ENCODE measurements at places on chromosomes 7 and 10.

GRCh38 chr7:138957217-138957616 lies 24.0 kb downstream of the KIAA1549 start:
- no peak for DNase-seq

- DNase-seq: no peak
These were observed 304.3 kb upstream of the ZMIZ1 start for GRCh38 chr10:78764436-78764835.

DNA sequence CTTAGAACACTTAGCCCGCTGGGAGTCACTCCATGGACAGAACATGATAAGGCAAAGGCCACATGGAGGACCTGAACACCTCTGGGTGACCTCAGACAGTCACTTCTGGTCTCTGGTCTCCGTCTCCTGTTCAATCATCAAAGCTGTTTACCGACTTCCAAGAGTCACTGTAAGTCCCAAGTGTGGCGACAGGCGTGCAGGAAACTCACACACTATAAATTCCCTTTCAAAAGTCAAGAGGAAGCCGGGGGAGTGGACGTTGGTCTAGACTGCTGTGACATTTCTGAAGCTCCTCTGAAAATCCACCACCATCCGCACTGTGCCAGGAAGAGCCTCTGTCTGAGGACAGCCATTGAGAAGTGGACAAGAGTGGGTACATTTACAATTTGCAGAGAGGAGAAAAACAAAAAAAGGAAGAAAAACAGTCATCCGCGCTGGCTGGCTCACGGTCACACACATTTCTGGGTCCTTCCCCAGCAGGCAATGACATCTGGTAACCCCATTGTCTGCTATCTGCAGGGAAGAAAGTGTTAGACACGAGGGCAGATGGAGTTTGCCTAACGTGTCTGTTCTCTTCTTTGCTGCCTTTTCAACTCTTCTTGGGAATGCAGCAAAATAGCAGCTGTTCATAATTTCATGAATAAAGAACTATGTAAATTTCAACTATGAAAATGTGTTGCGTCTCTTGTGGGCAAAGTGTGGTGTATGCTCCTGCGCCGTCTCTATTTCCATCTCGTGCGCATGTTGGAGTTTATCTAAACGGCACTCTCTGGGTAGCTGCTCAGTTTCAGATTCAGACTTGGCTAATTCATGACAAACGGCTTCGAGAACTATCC lies 32.9 kb upstream of the CUX1 start:
- no peak for DNase-seq

- no peak for DNase-seq
These were observed 107.3 kb upstream of the EFCAB10 start for GRCh38 chr7:105688617-105689016.

DNA sequence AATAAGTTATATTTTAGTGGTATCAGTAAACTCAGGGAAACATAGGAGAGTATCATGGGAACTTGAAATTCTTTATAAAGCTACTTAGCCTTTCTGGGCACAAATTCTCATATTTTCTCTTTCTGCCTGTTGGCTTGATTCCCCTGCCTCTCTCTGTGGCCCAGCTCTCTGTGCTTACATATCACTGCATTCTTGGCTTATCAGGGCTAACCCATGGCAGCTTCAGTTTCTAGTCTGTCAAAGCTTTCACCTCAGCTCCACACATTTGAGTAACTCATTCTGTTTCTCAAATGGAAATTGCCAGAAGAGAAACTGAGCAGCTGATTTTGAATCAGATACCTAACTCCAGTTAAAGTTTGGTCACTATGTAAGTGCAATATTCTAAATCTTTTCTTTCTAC lies 713.1 kb downstream of the DNAJB9 start:
- no peak for DNase-seq

- DNase-seq: no peak
These were observed 22.1 kb upstream of the GLCCI1 start for GRCh38 chr7:7946486-7946885.

DNA sequence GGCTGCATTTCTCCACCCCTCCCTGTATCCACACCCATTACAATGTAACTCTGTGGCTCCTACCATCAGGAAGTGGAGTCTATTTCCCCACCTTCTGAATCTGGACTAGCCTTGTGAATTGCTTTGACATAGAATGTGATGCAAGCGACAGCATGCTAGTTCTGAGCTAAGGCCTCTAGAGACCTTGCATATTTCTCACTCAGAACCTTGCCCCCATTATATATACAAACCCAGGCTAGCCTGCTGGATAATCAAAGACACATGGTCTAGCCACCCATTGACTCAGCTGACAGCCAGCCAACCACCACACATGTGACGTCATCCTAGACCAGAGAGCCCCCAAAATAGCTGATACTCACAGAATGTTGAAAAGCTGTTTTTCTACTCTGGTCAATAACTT lies 77.9 kb downstream of the CCDC71L start:
- no peak for DNase-seq

- no peak for DNase-seq
These were observed 63.0 kb upstream of the MGMT start for GRCh38 chr10:129404091-129404490.

DNA sequence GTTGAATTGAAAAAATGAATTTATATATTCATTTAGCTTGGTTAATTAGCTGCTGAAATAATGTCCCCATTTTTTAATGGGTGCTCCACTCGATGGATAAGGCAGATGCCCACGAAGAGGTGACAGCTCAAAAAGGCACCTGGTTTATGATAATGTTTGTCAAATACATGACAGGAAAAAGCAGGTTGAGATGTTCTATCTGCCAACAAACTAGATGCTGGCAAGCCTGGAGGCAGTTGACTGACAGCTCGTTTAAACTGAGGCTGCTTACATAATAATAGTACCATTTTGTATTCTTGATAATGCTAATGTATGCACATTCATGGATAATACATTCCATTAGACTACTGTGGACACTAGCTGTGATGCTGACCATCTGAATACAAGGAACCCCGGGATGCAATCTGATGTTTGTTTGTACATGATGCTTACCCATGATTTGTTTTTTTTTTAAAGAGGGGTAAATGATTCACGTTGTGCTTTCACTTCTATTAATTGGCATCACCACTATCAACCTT lies 69.0 kb upstream of the GPR158 start:
- no peak for DNase-seq

- no peak for DNase-seq
These were observed 68.3 kb downstream of the ITGB1 start for GRCh38 chr10:32889631-32890212.

- no peak for DNase-seq
These were observed 20.2 kb downstream of the OGDH start for GRCh38 chr7:44626620-44627019.

DNA sequence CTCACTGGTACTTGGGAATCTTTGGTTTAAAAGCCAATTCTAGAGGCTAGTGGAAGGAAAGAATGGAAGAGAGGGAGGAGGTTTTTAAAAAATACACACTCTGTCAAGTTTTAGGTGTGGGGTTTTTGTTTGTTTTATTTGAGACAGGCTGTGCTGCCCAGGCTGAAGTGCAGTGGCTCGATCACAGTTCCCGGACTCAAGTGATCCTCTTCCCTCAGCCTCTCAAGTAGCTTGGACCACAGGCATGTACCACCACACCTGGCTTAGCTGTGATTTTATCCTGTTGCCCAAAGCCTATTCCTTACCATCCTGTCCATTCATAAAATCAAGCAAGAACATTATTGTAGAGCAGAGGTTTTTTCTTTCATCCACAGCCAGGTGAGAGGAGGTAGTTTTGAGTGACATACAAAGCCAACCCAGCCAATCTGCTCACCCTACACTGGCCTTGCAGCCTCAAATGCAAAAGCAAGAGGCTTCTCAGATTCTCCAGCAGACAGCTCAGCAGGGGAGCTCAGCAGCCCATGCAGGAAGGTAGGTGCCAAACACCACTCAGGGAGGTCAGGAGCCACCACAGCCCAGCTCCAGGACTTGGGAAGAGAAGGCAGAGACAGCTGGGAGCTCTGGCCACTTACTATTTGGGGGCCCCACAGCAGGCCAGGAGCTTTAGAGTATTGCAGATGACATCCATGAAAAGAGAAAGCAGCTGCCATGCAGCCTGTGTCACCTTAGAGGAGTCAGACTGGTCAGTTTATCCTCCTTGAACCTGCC lies 65.8 kb downstream of the TMEM209 start:
- DNase-seq: no peak

DNA sequence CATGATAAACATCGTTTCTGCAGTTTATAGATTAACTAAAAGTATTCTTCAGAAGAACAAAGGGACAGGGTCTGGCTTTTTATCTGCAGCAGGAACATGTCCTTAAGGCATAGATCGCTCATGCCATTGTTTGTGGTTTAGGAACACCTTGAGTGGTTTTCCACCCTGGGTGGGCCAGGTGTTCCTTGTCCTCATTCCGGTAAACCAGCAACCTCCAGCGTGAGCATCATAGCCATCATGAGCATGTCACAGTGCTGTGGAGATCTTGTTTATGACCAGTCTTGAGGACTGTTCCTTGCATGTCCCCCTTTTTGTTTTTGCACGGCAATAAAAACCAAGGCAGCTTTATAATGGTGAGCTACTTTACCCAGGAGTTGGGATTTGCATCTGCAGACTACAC lies 33.9 kb downstream of the STOX1 start:
- no peak for DNase-seq

DNA sequence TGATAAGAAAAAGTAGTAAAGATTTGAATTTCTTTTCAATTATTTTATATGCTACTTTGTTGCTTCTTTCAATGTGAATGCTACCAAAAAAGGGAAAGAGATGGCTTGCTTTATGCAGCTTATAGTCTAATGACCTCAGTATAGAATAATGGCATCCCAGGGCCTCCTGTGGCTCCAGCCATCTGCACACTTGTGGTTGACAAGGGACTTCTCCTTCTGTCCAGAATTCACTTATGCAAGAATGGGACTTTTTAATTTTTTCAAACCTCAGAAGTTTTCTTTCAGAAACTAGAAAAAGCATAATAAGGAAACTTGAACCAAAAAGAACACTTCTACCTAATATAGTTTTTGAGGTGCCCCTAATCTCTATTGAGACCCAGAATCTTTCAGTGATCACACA lies 310.9 kb downstream of the CTNNA3 start:
- no peak for DNase-seq

DNA sequence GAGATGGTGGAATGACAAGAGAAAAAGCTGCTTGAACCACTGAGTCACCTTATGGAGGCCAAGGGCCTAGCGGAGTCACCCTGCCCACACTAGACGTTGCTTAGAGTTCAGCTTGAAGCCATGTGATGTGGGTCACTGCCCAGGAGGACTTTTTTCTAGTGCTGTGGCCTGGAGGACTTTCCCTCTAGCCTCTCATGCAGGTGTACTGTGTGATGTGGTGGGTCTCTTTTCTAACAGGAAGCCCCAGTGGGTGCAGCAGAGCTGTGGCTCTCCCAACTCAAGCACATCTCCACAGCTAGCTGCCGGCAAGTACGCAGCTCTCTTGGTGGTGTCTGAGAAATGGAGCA lies 13.6 kb downstream of the POR start:
- DNase-seq: no peak

DNA sequence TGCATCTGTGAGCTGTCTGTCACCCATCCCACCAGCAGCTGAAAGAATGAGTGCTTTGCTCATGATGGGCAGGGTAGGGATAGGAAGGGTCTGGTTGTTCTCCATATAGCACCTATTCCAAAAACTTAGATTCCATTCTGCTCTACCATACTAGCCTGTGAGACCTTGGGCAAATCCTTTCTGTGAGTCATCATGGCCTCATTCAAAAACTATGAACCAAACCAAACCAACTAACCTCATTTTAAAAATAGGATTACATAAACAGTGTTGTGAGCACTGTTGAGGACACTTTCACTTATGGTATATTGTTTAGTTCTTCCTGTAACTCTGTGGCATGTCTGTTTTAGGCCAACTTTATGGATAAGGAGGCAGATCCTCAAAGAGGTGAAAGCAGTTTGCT lies 30.9 kb upstream of the STEAP4 start:
- no peak for DNase-seq

DNA sequence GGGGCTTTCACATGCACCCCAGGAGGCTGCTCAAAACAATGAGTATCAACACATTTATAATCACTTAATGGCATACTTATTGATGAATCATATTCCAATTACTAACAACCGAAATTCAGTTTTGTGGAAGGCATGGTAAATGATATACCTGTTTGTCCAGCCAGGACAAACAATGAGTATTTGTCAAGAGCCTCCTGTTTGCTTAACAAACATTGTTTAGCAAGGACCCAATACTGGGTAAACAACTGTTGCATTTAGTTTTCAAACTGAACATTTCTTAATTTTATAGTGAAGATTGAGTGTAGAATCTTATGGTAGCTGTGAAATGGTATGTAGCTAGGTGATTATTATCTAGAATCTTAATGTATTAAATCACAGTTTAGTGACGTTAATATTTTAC lies 473.7 kb downstream of the ATRNL1 start:
- DNase-seq: no peak

DNA sequence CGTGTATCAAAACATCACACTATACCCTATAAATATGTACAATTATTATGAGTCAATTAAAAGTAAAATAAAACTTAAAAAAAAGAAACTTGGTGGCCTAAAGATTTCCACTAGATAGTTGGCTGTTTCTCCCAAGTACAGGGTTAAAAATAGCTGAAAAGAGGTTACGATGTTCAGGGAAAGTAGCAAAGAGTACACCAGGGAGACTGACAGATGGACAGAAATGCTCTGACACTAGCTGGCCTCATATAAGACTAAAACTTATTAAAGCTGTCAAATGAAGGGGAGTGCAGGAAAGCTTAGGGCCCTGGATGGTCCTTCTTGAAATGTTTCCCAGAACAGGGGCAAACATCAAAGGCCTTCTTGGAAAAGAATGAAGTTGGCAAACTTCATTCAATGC lies 51.3 kb downstream of the TCAF1 start:
- DNase-seq: no peak

GRCh38 chr10:115417585-115418265 lies 324.6 kb downstream of the ATRNL1 start:
- no peak for DNase-seq

GRCh38 chr7:135236727-135237126 lies 3.1 kb downstream of the STRA8 start:
- no peak for DNase-seq

DNA sequence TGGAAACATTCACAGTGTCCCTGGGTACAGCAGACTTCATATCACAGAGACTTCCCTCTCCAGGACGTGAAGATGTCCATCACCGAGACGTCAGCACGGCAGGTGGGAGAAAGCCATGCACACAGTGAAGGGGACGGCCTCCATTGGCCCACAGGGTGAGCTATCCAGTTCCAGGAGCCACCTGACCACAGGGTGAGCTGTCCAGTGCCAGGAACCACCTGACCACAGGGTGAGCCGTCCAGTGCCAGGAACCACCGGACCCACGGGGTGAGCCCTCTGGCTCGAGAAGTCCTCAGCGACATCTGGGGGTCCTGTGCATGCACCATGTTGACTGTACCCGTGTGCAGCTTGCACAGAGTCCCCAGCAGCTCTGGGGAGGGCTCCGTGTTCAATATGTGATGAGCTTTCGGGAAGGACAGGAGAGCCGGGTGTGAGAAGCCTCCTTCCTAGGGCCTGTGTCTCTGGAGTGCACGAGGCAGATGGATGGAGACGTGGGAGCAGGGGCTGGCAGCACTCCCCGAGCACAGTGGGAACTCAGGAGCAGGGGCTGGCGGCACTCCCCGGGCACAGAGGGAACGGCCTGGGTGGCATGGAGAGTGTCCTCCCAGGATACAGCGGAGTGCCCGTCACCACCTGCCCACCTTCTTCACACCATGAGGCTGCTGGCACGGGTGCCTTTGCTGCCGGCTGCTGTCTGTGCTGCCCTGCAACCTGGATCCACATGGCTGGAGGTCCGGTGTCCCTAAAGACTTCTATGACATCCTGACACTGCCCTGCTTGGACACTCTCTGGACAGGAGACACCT lies 616.2 kb downstream of the DNAJB6 start:
- DNase-seq: no peak

All from nucleus accumbens (tissue), 56 donors.